ENCODE measurements at places on chromosomes 13 and 19. TPM values are rescaled to one million over a fixed set of nuclear protein-coding genes. Genes with fewer than 3 reads are reported as not detected.

The PSG11 gene
- total RNA-seq, result not detected

The ZNF45 gene
- total RNA-seq, result 36.6 TPM

The ADAMTSL5 gene
- not detected for total RNA-seq

The MRI1 gene
- total RNA-seq, result 32.9 TPM

The ZNF43 gene
- 56.7 TPM for total RNA-seq

The SHANK1 gene
- total RNA-seq, result 49.1 TPM

The CACNG8 gene
- total RNA-seq, result 8.5 TPM

The ZNF628 gene
- total RNA-seq, result 1.6 TPM

The MAB21L1 gene
- 0.31 TPM for total RNA-seq

All from parietal lobe (tissue), 2 donors.